ENCODE measurements at places on chromosomes 16 and 17.

DNA sequence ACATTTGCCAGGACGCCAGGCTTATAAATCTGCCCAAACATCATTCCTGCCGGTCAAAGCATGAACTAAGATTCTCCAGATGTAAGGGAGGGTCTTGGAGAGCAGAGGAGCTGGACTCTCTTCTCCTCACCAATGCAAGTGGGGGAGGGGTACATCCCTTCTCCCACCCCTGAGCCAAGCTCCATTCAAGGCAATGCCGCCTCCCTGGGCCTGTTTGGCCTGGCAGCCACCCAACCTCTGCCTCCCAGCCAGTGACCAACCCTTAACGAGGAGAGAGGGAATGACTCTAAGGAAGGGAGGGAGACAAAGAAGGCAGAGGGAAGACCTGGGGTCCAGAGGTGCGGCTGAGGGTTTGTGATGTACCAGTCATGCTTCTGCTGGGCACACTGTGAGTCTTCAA lies 13.8 kb downstream of the C17orf50 start:
- no peak for DNase-seq

GRCh38 chr16:20519231-20519630 lies 56.9 kb downstream of the ACSM2B start:
- DNase-seq, result no peak

- peak; percentile 42 for DNase-seq
Observed at GRCh38 chr17:38706505-38707216, 1.6 kb downstream of the MLLT6 start.

DNA sequence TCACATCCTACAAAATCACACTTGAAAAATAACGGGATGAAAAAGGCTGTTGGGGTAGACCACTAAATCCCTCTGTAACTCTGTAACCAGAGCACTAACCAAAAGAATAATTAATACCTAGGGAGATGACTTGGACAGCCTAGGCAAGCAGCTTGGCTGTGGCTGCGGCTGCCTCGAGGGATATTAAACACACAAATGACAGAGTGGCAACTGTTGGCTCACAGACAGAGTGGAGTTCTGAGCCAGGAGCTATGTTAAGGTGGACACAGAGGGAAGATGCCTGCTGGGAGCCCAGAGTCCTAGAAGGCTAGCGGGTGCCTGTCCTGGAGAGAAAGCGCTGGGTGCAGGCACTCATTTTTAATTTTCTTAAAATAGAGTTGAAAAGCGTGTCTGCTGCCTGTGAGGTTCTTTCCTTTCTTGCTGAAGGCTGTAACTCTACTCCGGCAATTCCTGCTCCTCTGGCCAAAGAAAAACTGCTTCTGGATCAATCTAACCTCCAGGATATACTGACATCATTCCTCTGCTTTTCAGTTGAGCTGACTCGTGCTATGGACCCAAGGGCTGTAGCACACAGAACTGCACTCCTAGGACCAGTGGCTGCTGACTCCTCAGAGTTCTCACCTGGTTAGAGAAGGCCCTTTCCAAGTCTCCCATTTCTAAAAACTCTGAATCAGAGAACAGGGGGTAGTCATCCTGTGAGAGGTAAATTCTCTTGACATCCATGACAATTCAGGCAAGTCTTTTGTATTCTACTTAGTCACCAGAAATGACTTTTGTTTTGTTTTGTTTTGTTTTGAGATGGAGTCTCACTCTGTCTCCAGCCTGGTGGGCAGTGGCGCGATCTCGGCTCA lies 147.9 kb downstream of the STX8 start:
- DNase-seq, result no peak

DNA sequence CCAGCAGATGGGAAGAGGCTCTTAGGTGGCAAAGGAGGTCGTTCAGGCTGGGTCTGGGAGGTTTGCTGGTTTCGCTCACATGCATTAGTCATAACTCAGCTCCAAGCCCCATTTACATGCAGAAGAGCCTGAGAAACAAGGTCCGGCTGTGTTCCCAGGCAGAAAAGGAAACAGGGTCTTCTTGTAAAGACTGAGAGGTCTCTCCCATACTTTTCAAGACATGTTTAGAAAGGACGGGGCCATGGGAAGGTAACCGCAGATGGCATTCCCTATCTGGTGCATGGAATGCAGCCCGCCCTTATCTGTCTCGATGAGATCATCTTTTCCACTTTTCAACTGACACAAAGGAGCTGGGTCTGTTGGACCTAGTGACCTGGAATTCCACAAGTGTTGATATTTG lies 389.0 kb upstream of the CDH11 start:
- no peak for DNase-seq

GRCh38 chr17:79841369-79842135 lies 2.3 kb upstream of the CBX4 start:
- no peak for DNase-seq

GRCh38 chr17:73283841-73284282 lies 22.2 kb upstream of the CPSF4L start:
- no peak for DNase-seq

DNA sequence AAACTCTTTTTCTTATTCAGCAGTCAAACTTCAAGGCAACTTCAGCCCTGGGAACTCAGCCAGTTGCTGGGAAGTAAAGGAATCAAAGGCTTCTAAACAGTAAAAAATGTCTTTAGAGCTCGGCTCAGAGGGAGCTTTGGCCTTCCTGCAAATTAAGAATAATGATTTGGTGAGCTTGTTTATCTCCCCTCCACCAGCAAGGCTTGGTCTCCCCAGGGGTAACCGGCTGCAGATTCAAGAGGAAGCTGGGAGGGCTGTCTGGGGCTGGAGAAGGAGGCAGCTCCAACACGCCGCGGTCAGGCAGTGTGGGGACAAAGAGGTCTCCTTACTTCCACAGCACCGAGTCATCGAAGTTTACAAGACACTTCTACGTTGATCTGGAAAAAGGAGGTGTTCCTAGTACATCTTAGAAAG lies 17.7 kb upstream of the DOC2B start:
- DNase-seq, result no peak
